ENCODE measurements at places on chromosomes 4 and X. TPM values are rescaled to one million over a fixed set of nuclear protein-coding genes. Genes with fewer than 3 reads are reported as not detected.

Gene DSPP
- not detected for total RNA-seq

DNA sequence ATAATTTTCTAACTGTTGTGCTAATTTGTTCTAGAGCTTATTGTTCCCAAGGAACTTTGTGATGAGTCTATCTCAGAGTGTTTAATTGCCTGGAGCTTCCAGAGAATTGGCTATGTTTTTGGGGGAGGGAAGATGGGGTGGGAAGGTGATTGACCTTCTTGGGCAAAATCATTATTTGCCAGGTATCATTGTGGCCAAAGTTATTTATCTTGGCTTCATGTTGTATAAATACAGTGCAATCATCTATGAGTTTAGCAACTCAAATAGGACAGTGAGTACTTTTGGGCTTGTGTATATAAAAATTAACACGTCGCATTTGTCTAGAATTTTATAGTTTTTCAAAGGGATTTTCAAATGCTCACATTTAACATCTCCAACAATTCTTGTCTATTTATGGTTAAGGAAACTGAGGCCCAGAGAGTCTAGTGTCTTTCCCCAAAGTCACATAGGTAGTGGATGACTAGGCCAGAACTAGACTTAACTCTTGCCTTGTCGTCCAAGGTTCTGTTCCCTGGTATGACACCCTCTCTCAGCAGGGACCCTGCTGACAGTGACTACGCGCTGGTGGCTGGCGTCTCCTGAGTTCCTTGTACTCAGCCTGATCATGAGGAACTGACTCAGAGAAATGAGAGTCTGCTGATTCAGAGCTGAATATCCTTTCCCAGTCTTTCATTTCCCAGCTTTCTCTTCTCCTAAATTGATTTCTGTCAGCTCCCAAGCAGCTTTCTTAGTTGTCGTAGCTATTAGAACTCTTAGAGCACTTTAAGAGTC is 27.7 kb downstream of the FNIP2 start:
- DNase-seq, result no peak

Gene IL2RG
- 4.2 TPM for total RNA-seq

DNA sequence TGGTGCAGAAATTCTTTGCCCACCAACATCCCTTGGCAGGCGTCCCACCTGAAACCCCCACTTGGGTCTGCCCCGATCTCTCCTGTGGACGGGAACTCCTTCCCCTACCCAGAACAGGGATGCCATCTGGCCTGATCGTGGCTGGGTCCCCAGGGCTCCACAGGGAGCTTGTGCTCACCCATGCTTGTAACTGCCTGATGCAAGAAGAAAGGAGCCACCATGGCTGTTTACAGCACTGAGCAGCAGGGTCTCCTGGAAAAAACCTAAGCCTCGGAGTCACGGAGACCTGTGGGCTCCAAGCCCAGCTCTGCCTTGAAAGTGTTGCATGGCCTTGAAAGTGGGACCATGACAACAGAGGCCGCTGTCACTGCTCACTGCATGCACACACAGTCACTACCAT is 101.5 kb upstream of the AFAP1 start:
- no peak for DNase-seq

GRCh38 chr4:77273412-77273811 is 116.4 kb downstream of the CCNG2 start:
- DNase-seq, result no peak

DNA sequence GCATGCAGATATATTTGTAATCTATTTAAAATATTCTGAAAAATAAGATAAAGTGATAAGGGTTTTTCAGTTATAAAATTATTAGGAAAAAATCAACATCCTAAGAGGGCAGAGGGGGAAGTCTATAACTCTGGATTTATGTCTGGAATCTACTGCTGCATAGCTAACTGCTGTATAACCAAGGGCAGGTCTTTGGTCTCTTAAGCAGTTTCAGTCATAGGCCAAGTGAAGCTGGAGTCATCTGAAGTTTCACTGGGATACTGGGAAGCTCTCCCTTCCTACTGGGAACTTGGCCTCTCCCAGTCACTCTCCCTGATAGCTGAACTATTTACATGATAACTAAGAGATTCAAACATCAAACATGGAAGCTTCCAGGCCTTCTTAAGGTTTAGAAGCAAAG is 1409.9 kb upstream of the PCDH7 start:
- DNase-seq, result no peak

Measured in vagina (tissue), 2 donors.